CMK (cell line): ENCODE measurements at places on chromosomes 7 and 10.

DNA sequence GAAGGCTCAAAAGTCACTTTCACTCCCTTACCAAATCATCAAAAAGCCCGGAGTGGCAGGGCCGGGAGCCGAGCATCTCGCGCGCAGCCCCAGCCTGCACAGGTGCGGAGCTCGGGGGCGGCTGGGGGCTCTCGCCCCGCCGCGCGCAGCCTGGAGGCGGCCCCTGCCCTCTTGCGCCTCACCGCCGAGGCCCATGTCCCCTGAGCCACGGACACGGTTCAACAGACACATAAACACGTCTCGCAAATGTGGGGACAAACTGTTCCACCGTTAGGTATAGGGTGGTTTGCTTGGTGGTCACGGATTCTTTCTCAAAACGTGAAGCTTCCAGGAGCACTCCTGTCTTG, 700 bp downstream of the GSAP start:
- no peak for DNase-seq

- DNase-seq: no peak
These were observed 142.8 kb downstream of the PTEN start for GRCh38 chr10:88006261-88006660.

DNA sequence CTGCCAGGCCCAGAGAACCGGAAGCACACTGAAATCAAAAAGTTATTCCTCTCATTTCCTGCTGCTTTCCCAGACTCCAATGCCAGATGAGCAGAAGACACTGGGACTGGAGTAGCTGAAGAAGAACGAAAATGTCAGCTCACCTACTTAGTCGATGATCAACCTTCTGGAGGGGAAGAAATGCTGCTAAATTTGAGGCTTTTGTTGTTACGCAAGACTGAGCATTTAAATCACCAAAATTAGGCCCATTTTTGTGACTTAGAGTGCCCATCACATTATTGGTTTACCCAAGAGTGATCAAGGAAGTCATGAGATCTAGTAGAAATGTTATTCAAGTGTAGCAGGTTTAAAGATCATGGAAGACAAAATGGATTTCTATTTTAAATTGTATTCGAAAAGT, 182.1 kb upstream of the PLXDC2 start:
- DNase-seq: no peak

DNA sequence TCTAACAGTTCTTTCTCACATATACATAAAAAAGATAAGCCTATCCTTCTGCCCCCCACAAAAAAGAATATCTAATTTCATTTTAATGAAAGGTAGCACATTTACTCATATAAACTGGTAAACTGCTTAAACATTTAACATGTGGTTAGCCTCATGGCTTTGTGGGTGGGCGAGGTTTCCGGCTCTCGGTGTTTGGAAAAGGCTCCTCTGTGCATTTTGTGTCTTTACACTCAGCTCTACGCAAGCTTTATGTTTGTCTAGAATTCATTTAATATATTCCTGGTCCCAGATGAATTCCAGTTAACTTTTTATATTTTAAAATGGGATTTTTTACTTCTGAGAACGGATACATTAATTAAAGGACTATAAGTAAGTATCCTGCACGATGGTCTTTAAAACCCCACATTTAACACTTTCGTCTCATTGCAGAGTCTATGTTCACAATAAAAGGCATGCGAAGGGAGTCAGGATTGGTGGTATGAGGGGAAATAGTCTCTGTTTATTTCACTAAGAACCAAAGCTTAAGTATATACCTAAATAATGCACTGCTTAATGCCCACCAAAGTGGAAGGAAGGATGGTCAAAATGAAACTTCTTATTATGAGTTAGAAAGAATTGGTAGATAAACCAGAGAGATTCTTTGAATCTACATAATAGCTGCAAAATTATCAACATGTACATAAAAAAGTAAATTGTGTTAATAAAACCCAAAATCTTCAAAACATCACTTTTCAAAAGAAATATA, 197.2 kb downstream of the CRPPA start:
- DNase-seq: peak; percentile 27
